ENCODE measurements at places on chromosomes 1 and 21.
A peak's percentile ranks its signal among the peaks of the same experiment; 100 is the strongest.

GRCh38 chr1:181033128-181033798, 520 bp upstream of the MR1 start:
- peak; percentile 28 for DNase-seq

DNA sequence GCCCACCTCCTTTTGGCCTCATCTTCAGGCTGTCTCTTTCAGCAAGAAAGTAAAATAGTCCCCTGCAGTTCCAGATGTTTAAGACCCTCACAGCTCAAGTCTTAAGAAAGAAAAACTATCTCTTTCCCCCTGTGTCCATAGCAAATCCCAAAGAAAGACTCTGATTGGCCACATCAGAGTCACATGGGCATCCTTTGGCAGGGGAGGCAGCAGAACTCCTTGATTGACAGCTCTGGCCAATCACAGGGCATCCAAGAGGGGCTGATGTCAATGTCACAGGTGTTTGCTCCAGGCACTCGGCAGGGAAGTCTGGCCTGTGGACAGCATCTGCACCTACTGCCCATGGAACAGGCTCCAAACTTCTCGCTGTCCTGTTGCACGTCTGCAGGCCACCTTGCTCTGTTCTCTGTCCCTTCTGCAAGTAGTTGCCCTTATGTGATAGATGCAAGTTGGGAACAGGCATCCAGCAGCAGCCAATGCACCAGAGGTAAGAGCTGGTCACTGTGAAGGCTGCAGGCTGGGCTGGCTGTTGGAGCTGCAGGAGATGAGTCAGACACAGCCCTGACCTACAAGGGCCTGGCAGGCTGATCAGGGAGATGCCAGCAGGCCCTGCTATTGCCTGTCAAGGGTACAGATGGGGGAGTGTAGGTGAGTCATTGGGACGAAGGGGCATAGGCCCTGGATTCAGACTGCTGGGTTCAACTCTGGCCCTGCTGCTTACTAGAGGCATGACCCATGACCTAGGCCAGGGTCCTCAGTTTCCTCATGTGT, 96.8 kb upstream of the TMEM51 start:
- no peak for DNase-seq

DNA sequence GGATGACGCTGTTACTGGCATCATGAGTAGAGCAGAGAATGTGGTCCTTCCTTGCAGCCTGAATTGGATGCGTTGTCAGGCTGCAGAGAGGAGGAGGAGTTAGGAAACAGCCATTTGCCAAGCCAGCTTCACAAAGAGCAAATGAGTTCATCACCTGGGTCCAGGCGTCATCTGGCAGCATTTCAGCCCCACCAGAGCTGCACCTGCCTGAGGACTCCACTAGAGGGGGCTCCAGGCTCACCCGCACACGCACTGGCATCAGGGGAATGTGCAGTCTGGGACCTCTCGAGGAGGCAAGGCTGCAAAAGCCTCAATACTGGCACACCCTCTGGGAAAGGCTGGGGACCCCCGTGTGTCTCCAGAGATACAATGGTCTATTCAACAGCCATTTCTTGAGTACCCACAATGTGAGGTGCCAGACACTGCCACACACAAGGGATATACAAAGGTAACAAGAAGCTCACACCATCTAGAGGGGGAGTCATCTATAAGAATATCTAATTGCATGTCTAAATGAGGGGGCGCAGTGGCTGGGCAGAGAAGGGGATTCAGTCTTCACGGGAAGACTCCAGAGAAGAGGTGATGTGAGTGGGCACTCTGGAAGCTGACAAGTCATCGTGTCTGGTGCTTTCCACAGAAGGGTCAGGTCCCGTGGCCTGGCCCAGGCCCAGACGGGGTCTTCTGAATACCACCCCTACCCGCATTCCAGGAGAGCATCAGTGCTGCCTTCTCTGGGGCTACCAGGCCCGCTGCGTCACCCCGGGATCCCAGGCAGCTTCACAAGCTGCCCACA, 53.5 kb upstream of the CNTN2 start:
- peak; percentile 95 for DNase-seq

DNA sequence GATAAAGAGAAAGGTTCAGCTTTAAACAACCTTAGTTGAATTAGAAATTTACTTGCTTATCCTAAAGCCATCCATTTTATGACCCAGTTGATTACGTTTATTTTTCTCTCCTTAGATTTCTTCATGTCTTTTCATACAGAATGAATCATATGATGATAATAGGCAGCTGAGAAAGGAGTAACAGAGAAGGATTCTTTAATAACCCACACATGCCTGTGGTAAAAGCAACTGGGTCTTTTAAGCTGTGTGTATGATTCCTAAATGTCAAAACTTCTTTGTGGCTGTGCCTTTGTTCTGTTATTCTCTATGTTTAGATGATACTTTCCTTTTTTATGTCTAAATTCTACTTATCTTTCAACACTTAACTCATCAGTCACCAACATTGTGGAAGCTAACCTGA, 626.5 kb downstream of the NCAM2 start:
- DNase-seq: no peak

GRCh38 chr1:43908226-43908625, 25.4 kb upstream of the ARTN start:
- DNase-seq: no peak

DNA sequence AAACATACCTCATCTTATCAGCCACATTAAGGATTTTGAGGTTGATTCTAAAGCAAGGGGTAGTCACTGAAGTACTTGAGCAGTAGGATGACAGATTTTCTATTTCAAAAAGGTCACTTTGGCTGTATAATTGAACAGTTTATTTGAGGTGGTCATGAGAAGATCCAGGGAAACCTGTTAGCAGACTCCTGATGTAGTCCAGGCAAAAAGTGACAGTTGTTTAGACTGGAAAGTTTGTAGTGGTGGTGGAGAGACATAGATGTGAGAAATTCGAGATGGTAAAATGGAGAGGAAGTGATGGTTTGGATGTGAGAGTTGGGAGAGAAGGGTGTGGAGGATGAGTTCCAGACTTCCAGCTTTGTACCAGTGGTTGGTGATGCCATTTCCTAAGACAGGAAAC, 7.5 kb downstream of the FAM163A start:
- no peak for DNase-seq

- DNase-seq: no peak
Measured at GRCh38 chr1:106880226-106880625, 176.2 kb upstream of the PRMT6 start.

DNA sequence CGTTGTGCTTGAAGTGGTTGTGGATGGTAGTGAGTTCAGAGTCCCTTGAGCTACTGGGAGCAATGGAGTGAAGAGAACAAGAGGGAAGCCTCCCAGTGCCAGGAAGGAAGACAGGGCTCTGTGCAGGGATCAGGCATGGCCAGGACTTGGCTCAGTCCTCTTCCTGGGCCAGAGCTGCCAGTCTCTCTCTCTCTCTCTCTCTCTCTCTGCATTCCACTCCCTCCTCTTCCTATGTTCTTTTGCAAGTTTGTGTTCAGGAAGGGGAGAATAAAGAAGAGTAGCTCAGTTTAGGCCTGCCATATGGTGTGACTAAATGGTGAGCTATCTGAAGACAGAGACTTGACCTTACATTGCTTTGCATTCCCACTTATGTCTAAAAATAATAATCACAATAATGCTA, 20.5 kb upstream of the RPTN start:
- DNase-seq: no peak

- DNase-seq: peak; percentile 32
Measured at GRCh38 chr1:65958561-65959350, 166.1 kb downstream of the PDE4B start.

- DNase-seq: no peak
Measured at GRCh38 chr1:55588309-55588708, 373.1 kb upstream of the USP24 start.

- peak; percentile 34 for DNase-seq
Measured at GRCh38 chr1:20739225-20739624, 6.7 kb upstream of the SH2D5 start.

GRCh38 chr1:66557157-66557556, 23.2 kb downstream of the SGIP1 start:
- no peak for DNase-seq

- no peak for DNase-seq
Measured at GRCh38 chr1:19651141-19651737, 7.1 kb downstream of the NBL1 start.

DNA sequence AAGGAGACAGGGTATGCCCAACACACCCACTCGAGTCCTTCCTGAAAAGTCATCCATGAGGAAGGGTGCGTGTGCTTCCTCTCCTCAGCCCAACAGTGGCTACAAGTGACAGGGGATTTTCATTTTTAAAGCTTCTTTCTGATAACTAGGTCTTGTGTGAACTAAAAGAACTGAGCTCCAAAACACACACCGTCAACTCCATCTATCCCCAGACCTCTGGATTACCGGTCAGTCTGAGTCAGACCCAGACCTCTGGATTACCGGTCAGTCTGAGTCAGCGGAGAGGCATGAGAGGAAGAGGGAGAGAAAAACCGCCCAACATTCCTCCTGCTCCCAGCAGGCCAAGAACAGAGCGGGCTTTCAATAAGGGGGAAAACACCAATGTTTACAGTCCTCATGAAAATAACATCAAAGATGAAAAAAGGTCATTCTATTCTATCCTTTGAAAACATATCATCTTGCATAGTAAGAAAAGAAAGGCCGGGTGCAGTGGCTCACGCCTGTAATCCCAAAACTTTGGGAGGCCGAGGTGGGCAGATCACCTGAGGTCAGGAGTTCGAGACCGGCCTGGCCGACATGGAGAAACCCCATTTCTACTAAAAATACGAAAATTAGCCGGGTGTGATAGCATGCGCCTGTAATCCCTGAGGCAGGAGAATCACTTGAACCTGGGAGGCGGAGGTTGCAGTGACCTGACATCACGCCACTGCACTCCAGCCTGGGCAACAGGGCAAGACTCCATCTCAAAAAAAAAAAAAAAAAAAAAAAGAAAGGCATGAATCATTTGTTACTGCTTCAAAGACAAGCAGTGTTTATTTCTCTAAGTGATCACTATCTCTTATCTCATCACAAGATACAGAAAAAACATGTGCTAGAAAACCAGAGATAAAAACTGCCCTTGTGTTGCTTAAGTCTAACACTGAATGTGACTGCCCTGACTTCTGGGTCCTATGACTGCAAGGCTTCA, 3.4 kb downstream of the PTTG1IP start:
- peak; percentile 80 for DNase-seq

DNA sequence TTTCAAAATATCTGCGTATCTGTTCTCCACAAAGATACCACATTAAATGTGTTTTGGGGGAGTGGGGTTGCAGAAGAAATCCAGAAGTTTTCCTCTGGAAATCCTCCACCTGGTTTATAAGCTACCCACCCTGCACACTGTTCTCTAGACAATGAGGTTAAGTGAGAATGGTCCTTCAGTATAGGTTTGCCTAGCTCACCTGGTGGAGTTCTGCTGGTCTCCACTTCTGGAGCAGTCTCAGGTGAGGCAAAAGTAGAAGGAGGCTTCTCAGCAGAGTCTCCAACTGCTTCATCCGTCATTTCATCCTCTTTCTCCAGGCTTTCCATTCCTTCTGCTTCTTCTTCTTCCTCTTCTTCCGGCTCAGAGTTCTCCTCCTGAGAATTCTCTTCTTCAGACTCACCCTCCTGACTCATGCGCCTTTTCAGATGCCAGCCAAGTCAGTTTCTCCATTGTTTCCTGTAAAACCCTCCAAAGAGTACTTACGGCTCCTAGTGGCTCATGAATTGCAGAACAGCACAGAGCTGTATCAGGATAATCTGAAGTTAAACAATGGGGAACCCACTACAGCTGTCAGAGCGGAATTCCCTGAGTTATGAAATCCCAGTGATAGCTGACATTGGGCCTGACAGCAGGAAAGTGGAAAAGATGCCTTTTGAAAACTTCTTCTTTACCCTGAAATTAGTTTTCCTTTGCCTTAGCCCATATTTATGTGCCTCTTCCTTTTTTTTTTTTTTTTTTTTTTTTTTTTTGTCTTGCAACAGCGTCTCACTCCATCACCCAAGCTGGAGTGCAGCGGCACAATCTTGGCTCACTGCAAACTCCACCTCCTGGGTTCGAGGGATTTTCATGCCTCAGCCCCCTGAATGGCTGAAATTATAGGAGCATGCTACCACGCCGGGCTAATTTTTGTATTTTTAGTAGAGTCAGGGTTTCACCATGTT, 38.5 kb downstream of the MSTO1 start:
- DNase-seq: peak; percentile 84

DNA sequence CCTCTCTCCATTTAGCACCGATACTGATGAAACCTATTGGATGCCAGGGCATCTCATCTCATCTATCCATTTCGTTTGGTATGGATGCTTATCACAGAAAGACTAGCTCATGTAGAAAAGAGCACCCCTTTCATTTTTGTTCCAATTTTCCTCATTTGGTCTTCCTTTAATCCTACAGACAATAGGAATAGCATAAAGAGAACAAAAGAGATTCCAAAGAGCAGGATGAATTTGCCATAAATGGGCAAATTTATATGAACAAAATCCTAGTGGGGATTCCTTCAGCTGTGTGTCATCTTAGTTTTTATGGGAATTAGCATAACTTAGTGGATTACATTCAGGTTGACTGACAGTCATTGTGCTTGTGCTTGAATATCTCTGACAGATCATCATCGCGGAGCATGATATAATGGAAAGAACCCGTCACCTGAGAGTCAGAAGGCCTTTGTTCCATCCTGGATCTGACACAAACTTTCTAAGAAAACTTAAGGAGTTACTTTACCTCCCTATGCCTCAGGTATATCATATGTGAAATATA, 777.5 kb upstream of the ADGRL2 start:
- DNase-seq: no peak

GRCh38 chr1:54649921-54650320, 8.3 kb downstream of the MROH7 start:
- no peak for DNase-seq

- DNase-seq: no peak
Measured at GRCh38 chr1:25619101-25619890, 2.7 kb downstream of the MAN1C1 start.

GRCh38 chr1:40630488-40631223, 34.8 kb downstream of the RIMS3 start:
- DNase-seq: no peak

- no peak for DNase-seq
Measured at GRCh38 chr1:152824964-152825363, 2.3 kb upstream of the LCE1A start.

DNA sequence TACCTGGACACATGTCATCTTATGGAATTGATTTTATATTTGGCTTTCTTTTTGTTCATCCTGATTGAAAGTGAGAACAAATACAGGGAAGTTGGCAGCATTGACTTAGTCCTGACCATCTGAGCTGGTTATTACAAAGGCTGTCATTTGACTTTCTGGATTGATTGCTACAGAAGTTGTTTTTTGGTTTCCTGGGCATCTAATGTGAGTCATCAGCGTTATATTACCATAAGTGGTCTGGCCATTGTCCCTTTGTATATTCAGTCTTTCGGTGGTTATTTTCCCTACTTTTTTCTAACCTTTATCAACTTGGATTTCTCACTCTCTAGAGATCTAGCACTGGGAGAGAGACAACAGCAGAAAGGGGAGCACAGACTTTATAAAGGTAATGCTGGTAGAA, 1646.5 kb downstream of the MRPL39 start:
- no peak for DNase-seq

DNA sequence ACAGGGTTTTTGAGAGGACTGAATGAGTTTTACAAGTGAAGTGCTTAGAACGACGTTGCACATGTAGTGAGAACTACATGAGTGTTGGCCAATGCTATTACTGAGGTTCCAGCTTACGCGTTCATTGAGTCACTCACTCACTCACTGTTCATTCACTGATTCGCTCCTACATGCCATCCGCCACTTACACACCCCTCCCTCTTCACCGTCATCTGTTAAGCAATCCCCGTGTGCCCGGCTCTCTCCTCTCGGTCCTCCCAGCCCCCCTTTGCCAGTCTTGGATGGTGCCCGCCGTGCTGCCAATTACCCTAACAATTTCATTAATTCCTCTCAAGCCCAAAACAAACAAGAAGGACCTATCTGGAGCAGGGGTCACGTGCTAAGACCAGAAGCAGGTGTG, 27.3 kb upstream of the EPHA2 start:
- peak; percentile 86 for DNase-seq
